Activated T-cell treated with anti-CD3 and anti-CD28 coated beads for 24 hours (primary cell): ENCODE measurements at places on chromosomes 12 and 14.
A peak's percentile ranks its signal among the peaks of the same experiment; 100 is the strongest.

DNA sequence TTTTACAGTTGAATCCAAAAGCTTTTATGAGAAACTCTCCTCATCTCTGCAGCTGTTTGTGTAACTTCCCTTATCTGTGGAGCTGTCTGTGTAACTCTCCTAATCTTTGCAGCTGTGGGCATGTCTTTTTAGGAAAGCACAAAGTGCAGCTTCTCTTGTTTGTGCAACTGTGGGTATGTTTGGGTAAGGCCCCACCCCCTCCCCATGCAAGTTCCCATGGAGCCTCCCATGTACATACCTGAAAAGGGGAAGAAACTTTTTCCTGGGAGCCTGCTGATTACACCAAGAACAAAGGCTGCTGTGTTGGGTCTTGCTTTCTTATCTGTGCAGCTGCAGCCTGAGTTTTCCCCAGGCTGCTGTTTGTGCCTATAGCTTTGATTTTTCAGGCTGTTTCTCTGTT is 42.7 kb upstream of the CDKN3 start:
- DNase-seq: no peak

- no peak for DNase-seq
These were observed 63.1 kb upstream of the SLC38A2 start for GRCh38 chr12:46435625-46436024.

DNA sequence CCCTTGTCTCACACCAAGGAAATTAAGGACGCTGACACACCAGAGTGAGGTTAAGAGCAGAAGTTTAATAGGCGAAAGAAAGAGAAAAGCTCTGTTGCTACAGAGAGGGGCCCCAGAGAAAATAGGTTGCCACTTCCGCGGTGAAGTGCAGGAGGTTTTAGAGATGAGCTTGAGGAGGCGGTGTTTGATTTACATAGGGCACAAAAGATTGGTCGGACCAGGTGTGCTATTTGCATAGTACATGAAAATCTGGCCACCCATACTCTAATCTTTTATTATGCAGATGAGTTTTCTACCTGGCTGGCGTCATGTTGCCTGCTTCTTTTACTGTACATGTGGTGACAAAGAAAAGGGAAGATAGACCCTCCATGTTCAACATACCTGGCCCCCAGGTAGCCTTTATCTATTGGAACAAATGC is 23.3 kb upstream of the MYF6 start:
- DNase-seq: no peak

GRCh38 chr12:114945351-114945750 is 261.4 kb upstream of the TBX3 start:
- DNase-seq: no peak

GRCh38 chr12:112382866-112383265 is 635 bp upstream of the HECTD4 start:
- DNase-seq: no peak

GRCh38 chr12:1591034-1591433 is 3.3 kb downstream of the FBXL14 start:
- DNase-seq: peak; percentile 12

DNA sequence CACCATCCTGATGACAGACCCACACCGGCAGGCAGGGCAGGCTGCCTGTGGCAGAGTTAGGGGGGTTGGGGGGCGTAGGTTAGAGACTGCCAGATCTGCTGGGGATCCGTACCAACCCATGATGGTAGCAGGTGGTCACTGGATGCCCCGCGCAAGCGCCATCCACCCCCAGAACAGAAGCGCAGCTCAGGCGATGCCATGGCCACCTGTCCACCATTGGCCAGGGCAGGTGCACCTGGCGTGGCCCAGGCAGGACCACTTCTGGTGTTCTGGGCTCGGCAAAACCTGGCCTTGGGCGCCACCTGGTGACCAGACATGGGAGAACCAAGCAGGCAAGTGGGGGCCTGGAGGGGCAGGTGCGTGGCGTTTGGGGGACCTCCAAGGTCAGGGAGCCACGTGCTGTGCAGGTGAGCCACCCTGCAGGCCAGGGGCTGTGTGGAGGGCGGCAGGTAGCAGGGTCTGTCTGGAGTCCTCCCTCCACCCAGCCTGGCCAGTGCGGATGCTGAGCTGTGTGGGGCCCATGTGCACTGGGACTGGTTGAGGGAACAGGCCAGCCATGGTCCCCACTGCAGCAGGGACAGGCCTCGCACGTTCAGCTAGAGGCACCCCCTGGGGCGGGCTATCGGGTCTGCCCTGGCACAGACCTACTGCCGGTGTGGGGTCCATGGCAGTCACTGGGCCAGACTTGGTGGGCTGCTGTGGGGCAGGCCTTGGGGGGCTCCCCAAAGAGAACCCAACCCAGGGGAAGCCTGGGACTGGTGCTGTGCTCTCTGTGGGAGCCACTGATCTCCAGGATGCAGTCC is 15.6 kb downstream of the BAG5 start:
- peak; percentile 69 for DNase-seq

GRCh38 chr14:55530464-55530863 is 49.5 kb upstream of the KTN1 start:
- DNase-seq: no peak

DNA sequence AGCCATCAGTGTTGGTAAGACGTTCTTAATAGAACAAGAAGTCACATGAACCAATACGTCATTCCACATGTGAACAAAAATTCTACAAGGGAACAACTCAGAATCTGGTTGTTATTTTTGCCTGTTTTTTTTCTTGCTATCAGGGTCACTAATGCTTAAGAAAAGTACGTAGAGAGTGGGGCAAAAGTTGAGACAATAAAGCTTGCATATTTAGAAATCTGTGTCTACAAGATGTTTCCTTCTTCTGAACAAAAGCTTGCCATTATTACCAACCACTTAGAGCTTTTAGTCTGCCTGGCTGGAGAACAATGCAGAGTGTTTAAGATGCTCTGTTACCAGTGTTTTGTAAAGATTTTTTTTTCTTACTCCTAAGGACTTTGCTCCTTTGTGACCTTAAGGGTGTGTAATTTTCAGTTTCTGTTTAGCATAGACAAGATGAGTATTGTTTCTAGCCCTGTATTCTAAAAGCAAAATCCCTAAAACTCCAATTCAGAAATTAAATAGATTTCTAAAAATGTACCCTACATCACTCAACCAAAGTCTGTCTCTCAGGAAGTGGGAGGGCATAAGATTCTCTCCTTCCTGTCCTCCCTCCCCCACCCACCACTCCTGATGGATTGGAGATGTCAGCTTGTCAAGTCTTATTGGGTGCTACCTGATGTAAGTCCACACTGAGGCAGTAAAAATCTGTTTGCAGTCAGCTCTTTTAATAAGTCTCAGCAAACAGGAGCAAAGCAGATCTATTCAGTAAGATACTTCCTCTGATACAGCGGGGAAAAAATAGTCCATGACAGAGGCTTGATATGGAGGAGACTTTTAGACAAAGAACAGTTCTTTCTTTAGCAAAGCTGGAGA is 267.6 kb downstream of the GRIN2B start:
- DNase-seq: no peak

- DNase-seq: no peak
These were observed 53.1 kb downstream of the CD9 start for GRCh38 chr12:6253278-6253677.

- no peak for DNase-seq
These were observed 36.6 kb downstream of the TC2N start for GRCh38 chr14:91830777-91831176.

DNA sequence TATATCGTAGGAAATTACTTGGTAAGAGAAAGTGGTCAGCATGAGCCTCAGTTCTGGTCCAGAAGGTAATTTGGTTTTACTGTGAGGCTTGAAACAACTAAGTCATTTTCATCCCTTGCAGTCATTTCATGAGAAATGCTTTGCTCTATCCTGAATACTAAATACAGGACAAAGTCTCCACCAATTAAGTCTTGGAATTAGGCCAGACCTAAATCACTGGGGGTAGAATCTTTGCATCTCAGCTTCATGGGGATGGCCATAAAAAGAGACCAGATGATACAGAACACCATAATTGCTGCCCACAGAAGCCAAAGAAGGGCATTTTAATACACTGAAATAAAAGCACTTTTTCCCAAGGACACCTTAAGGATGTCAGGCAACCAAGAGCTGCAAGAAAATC is 277.9 kb upstream of the DCN start:
- no peak for DNase-seq

- DNase-seq: peak; percentile 53
These were observed 11.2 kb downstream of the ESRRB start for GRCh38 chr14:76386944-76387782.

DNA sequence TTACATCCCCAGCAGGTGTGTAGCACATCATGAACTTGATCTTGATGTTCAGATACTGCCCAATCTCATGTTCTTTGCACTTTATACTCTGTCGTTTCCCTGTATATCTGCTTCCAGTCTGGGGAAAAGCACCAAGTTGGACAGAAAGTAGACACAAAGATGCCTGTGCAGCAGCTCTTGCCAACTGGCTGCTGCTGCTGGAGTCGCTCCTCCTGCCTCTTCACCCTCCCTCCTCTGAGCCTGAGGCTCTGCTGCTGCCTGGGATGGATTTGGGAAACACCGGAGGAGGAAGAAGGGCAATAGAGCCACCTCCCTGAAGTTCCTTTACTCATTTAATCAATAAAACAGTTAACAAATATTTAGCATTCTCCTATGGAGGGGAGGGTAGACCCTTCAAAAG is 32.4 kb downstream of the ADCK1 start:
- no peak for DNase-seq

- DNase-seq: no peak
These were observed 110.0 kb upstream of the CPM start for GRCh38 chr12:69042970-69043369.

- no peak for DNase-seq
These were observed 123.2 kb downstream of the PELI2 start for GRCh38 chr14:56241461-56241860.

- no peak for DNase-seq
These were observed 96.2 kb downstream of the BTG1 start for GRCh38 chr12:92049403-92049802.

- no peak for DNase-seq
These were observed 21.3 kb downstream of the SOS2 start for GRCh38 chr14:50210074-50210473.

- no peak for DNase-seq
These were observed 57.9 kb upstream of the STK38L start for GRCh38 chr12:27186022-27186839.

DNA sequence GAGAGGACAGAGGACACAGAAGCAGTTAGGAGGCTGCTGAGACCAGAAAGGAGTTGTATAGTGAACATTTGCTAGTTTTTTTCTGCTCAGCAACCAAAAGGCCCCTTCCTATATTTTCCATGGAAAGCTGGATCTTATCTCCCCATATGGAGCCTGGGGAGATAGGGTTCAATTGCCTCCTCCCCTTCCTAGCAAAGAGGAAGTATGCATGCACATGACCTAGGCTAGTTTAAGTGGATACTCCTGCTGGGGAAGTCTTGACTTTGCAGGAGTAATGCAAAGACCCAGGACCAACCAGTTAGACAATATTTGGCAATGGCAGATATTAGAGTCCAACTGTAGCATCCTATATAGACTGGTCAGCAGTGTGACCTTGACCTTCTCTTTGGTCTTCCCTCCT is 15.1 kb downstream of the CHD8 start:
- no peak for DNase-seq

DNA sequence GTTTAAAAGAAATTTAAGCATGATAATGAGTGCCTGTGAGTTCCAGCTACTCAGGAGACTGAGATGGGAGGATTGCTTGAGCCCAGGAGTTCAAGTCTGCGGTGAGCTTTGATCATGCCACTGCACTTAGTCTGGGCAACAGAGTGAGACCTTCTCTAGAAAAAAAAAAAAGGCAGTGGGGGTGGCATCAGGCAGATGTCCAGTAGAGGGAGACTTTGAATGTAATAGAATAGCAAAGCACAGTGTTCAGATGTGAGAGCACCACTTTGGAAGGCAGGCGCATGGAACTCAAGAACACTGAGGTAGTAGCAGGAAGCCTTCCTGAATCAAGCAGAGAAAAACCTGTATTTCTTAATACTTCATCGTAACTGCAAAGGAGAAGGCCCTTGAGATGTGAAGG is 394.5 kb upstream of the GARIN6 start:
- DNase-seq: no peak

GRCh38 chr12:85866986-85867776 is 6.9 kb upstream of the NTS start:
- DNase-seq: no peak

DNA sequence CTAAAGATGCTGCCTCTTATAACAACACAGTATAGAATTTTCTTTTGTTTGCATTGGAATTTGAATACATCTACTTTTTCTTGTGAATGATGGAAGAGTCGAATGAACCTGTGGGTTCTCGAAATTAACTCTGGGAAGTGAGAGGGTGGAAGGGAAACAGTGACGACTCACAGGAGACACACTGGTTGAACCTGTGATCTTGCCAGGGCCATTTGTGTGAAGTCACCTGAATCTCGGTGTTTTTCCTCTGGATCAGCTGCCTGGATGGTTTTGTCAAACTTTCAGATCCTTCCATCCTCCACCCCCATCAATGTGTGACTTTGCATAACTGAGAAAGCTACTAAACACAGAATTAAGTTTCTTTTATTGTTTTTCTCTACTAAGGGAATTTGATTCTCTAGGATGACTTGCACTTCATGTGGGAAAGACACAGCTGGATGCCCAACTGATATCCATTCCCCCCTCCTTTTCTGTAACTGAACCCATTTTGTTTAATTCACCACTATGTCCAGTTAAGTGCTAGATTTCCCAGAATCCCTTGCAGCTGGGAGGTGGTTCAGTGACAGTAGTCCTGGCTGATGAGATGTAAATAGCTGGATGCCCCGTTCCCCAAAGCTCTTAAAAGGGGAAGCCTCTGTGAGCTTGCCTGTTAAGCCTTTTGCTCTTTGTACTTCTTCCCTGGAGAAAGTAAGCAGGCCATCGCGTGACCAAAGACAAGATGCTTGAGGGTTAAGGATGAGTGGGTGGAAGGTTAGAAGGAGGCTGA is 6.3 kb downstream of the PPFIBP1 start:
- DNase-seq: no peak

- no peak for DNase-seq
These were observed 567 bp downstream of the FUT8 start for GRCh38 chr14:65412856-65413738.

DNA sequence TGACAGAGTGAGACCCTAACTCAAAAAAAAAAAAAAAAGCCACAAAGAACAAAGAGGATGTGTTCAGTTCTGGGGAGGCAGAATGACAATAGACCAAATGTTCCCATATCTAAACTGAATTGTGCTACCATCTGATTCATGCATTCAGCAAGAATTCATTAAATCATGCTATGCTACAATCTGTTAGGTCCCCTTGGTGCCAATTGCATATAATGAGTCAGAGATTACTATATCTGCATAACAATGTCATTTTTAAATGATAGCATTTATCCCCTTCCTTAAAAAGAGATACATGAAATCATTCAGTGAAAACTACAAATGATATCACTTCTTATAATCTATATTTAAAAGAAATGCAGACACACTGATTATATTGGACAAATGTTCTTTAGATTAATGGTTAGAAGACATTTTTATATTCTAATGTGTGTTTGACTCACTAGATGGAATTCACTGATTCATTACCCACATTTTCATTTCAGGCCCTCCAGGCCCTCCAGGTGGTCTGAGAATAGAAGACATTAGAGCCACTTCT is 207.6 kb upstream of the PDZRN4 start:
- DNase-seq: no peak

DNA sequence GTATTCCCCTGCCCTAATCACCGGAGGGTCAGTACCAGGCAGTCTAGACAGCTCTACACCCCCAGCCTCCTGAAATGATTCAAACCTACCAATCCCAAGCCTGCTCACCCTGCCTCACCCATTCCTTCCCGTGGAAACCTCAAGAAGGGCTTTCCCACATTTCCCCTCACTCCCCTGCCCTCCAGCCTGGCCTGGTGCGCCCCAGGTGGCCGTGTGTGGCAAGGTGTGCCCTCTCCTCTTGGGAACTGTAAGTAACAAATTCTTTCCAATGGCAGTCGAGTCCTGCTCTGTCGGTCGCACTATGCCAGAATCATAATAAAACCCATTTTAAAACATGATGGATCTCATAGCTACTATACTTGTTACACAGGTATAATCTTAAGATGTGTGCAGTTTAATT is 13.9 kb upstream of the DEGS2 start:
- no peak for DNase-seq
